ENCODE measurements at places on chromosomes 13 and 19.

DNA sequence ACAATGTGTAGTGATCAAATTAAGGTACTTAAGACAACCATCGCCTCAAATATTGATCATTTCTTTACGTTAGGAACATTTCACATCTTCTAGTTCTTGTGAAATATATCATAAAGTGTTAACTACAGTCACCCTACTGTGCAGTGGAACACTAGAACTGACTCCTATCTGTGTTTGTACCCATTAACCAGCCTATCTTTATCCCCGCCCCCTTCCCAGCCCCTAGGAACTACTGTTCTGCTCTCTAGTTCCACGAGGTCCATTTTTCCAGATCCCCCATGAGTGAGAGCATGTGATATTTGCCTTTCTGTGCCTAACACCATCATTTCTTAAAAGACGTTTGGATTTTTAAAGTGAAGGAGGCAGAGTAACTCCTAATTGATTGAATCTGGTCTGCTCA, 24.4 kb upstream of the GGACT start:
- DNase-seq = no peak

DNA sequence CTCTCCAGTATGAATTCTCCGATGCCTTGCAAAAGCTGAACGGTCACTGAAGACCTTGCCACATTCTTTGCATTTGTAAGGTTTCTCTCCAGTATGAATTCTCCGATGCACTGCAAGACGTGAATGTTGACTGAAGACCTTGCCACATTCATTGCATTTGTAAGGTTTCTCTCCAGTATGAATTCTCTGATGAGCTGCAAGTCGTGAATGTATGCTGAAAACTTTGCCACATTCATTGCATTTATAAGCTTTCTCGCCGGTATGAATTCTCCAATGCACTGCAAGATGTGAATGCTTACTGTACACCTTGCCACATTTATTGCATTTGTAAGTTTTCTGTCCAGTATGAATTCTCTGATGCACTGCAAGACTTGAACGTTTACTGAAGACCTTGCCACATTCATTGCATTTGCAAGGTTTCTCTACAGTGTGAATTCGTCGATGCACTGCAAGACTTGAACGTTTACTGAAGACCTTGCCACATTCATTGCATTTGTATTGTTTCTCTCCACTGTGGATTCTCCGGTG, 20.0 kb upstream of the ZNF841 start:
- DNase-seq = no peak

GRCh38 chr13:26377038-26377437, 123.1 kb downstream of the CDK8 start:
- DNase-seq = no peak

DNA sequence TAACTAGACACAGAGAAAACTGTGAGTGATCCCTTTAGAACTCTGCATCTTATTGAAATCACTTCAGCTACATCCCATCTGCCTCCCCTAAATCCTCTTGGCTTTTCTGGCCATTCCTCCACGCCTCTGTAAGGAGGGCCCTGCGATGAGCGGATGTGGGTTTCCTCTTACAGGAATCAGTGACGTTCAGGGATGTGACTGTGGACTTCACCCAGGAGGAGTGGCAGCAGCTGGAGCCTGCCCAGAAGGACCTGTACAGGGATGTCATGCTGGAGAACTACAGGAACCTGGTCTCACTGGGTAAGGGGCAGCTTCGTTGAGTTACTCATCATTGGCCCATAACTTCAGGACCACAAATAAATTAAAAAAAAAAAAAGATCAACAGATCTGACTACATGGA, 18.5 kb downstream of the ZNF71 start:
- DNase-seq = no peak

DNA sequence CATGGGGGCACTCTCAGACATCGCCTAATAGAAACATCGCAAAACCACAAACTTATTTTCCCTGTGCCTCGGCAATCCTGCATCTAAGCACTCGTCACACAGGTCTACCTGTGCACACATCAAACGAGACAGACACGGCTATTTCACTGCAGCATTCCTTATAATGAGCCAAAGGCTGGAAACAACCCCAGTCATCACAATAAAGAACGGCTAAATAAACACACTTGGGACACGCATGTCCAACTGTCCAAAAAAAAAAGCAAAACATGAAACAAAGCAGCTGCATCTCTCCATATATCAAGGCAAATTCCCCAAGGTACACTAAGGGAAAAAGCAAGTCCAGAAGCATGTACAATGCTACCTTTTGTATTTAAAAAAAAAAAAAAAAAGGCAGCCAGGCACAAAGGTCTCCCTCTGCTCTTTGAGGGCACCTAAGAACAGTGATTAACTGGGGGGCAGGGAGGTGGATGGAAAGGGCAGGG, 27.2 kb upstream of the CCNP start:
- DNase-seq = no peak

DNA sequence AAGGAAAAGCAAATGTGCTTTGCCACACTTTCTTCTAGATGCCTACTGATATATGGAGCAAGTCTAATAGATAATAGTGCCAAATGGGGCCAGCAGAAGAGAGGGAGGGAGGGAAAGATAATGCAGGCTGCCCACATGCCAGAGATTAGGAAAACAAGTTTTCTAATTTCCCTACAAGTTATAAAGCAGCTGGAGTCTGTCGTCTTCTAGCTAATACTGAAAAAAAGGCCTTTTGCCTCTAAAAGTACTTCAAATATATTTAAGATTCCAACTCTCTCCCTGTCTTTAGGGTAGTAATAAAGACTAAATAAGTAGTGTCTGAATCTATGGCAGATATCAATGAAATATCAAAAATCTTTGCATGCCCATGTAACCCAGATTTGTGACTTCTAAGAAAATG, 632.0 kb upstream of the MIR17HG start:
- DNase-seq = no peak

DNA sequence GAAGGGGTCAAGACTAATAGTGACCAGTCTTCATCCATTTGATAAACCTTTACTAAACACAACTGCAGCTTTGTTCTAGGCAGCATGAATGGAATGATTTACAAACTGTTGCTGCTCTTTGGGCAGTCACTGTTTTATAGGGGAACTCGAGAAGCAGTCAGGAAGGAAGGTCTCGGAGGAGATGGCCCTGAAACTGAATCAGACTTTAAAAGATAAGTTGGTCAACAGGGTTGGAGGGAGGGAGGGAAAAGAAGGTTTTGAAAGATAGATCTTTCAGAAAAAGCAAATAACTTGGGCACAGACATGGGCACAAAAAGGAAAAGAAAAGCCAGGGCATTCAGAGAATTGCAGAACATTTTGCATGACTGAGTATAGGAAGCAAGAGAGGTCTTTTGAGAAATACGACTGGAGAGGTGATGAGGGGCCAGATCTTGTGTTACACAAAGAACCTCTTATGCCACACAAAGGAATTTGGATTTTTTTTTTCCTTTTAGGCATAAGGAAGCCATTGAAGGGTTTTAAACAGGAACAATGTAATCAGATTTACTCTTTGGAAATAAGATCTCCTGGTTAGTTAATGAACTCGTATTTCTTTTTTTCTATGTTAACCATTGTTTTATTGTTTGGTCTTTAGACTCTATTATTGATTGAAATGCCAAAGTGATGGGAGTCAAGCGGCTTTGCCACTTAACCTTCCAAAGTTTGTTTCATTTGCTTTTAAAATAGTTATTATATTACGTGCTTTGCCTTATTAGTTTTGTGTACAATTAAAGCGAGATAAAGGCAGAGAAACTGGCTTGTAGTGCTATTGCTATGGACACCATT, 37.5 kb upstream of the SACS start:
- no peak for DNase-seq

DNA sequence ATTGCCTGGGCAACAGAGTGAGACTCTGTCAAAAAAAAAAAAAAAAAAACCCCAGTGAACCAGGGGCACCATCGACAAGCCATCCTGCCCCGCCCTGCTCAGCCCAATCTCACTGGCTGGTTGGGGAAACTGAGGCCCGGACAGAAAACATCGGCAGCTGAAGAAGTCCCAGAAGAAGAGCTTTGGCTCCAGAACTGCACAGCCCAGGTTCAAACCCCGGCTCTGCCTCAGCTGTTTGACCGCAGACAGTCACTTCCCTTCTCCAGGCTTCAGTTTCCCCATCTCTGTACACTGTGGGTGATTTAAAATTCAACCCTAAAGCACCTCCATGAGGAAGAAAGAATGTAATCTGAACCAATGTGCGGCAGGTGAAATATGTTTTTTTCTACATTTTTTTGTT, 9.4 kb upstream of the SEMA6B start:
- DNase-seq = no peak

- DNase-seq = no peak
These were observed 32.1 kb downstream of the CYP4F22 start for GRCh38 chr19:15540435-15540834.

Measured in tibial nerve (tissue), 4 donors.